Stimulated activated CD4-positive, alpha-beta T cell treated with anti-CD3 and anti-CD28 coated beads, Interleukin-2, amount 100 ng/mL, for 48 hours (primary cell): ENCODE measurements at places on chromosomes 1 and 21.
A peak's percentile ranks its signal among the peaks of the same experiment; 100 is the strongest.

GRCh38 chr1:113036639-113037321 lies 36.2 kb upstream of the LRIG2 start:
- DNase-seq: no peak

GRCh38 chr1:56092684-56093570 lies 486.4 kb downstream of the PLPP3 start:
- DNase-seq: no peak

- no peak for DNase-seq
These were observed 9.6 kb downstream of the TAGLN2 start for GRCh38 chr1:159915571-159916241.

GRCh38 chr1:206558794-206559671 lies 51.7 kb downstream of the RASSF5 start:
- no peak for DNase-seq

GRCh38 chr1:73914951-73915350 lies 283.0 kb downstream of the LRRIQ3 start:
- no peak for DNase-seq

- DNase-seq: peak; percentile 64
These were observed 582 bp downstream of the SLC37A1 start for GRCh38 chr21:42513985-42514882.

- no peak for DNase-seq
These were observed 28.4 kb upstream of the NFIA start for GRCh38 chr1:61053712-61054600.

- DNase-seq: no peak
These were observed 109.8 kb downstream of the ELAVL4 start for GRCh38 chr1:50218344-50219120.

GRCh38 chr1:161772397-161772796 lies 6.3 kb downstream of the ATF6 start:
- no peak for DNase-seq

GRCh38 chr21:41941941-41942340 lies 11.9 kb downstream of the C2CD2 start:
- DNase-seq: no peak

- DNase-seq: no peak
These were observed 135.7 kb upstream of the ZNF648 start for GRCh38 chr1:182196897-182197870.

DNA sequence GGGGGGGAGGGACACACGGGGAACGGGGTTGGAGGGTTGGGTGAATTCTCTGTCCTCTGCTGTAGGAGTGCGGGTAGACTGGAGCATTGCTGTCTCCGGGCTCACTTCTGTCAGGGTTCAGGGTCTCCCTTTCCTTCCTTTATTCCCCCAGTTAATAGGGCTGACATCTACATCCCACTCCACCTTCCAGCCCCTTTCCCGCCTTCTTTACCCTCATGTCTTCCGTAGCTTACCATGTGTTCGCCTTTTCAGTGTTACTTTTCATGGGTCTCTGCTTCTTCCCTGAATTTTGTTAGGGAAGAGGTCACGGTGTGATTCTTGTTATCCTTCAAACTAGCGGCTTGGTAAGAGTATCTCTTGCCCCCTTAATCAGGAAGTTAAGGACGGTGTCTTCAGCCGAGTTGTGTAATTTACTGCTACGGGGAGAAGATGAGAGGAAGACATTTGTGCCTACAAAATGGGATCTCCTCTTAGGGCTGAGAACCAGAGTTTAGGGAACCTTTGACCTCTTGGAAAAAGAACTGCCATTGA lies 917 bp downstream of the RAP1A start:
- no peak for DNase-seq

DNA sequence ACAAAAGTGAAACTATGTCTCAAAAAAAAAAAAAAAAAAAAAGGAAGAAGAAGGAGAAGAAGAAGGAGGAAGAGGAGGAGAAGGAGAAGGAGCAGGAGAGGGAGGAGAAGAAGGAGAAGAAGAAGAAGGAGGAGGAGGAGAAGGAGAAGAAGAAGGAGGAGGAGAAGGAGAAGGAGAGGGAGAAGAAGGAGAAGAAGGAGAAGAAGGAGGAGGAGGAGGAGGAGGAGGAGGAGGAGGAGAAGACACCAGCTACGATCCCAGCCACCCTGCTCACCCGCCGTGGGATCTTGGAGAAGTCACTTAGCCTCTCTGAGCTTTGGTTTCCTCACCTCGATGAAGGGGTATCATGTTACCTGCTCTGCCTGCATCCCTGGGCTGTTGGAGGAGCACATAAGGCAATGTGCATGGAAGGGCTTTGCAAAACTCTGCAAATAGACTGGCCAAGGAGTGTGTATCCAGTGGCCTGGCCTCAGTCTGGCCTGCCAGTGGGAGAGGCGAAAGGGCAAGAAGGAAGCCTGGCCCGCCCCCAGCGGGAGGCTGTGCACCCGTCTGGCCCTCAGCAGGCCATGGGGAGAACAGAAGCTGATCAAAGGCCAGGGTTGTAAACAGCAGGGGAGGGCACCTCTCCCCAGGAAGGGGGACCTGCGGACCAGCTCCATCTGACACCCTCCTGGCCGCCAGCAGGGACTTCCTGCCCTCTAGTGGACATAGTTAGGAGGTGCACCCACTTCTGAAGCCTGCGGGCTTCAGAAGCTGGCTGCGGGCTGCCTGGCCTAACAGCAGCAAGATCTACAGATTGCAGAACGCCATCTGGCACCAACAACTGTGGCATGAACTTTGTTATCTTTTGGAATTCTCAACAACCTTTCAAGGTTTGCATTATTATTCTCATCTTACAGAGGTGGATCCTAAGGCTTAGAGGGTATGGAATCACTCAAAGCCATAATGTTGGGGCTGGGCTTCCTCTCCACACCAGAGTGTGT lies 19.2 kb upstream of the CDK18 start:
- DNase-seq: peak; percentile 48

GRCh38 chr1:10325521-10325920 lies 73.3 kb upstream of the PGD start:
- no peak for DNase-seq

- DNase-seq: no peak
These were observed 78.2 kb upstream of the PGBD5 start for GRCh38 chr1:230504310-230504709.

- DNase-seq: no peak
These were observed 59.6 kb downstream of the RGS21 start for GRCh38 chr1:192376374-192376773.

DNA sequence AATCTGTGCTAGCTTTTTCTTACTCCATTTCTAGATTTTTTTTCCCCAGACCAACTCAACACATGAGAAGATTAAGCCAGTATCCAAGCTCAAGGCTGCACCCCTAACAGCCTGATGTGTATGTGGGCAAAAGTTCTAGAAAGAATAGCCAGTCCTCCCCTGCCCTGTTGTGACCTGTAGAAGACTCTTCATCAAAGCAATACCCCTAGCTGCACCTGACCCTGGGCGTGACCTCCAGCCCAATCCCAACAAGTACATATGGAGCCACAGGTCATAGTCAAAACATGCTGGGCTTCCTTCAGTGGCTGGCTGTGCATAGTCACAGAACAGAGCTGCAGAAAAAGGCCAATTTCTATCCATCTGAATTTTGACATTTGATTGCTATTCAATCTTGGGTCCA lies 72.5 kb downstream of the ATP1A1 start:
- DNase-seq: no peak

DNA sequence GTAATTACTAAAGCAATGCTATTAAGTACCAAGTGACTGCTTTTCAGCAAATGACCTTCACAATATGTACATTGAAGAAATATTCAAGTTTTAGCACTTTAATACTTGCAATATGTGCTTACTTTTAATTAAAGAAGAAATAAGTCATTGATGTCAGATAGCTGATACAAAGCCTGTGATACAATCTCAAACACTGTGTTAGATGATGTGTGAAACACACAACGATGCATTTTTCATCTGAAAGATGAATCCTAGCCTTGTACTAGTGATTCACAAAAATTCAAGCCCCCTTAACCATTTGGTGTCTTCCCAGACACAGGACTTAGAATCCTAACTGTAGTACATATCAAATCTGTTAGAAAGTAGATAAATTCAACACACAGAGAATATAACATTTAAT lies 724.1 kb upstream of the ADAMTS5 start:
- no peak for DNase-seq

DNA sequence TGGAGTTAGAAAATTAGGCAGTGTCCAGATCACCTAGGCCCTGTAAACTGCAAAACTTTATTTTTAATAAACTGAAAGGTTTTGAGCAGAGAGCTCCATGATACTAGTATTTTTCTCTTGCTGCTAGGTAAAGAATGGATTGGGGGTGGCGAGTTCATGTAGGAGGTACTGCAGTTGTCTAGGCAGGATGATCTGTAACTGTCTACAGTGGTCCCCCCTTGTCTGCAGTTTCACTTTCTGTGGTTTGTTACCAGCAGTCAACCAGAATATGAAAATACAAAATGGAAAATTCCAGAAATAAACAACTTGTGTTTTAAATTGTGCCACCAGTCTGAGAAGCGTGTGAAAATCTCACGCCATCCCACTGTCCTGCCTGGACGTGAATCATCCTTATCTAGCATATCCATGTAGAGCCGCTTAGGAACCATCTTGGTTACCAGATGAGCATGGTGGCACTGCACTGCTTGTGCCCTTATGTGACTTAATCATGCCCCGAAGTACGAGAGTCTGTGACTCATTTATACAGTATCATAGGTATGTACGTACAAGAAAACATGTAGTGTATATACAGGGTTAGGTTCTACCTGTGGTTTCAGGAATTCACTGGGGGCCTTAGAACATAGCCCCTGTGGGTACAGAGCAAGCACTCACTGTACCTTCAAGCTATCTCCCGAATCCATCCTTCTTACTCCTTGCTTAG lies 94.2 kb downstream of the AHCTF1 start:
- no peak for DNase-seq

DNA sequence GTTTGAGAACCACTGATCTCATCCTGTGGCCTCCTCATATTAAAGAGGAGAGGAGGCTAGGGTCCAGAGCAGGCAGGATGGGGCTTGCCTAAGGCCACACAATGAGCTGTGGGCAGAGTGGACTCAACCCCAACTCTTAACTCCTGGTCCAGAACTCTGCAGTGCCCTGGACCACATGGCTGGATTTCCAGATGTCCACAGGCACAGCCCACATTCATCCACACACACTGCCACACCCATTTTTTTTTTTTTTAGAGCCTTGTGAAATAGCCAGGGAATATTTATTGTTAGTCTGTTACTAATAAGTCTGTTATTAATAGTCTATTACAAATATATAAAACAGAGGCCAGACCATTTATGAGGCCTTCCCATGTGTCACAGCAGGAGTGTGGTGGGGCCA lies 192.2 kb downstream of the TRABD2B start:
- DNase-seq: no peak

DNA sequence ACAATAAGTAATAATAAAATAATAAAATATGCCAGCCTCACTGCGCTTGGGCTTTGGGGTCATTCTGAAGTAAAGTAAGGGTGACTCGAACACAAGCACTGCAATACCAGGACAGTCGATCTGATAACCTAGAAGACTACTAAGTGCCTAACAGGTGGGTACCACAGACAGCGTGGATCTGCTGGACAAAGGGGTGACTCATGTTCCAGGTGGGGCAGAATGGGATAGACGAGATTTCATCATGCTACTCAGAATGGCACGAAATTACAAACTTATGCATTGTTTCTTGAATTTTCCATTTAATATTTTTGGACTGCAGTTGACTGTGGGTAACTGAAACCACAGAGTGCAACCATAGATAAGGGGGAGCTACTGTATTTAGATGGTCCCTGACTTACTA lies 221.1 kb upstream of the GREM2 start:
- no peak for DNase-seq

- DNase-seq: no peak
These were observed 55.5 kb downstream of the HMCN1 start for GRCh38 chr1:185789501-185790193.

- DNase-seq: no peak
These were observed 90.7 kb downstream of the VPS13D start for GRCh38 chr1:12320486-12320885.

- no peak for DNase-seq
These were observed 84.1 kb upstream of the C21orf91 start for GRCh38 chr21:17903029-17903806.

DNA sequence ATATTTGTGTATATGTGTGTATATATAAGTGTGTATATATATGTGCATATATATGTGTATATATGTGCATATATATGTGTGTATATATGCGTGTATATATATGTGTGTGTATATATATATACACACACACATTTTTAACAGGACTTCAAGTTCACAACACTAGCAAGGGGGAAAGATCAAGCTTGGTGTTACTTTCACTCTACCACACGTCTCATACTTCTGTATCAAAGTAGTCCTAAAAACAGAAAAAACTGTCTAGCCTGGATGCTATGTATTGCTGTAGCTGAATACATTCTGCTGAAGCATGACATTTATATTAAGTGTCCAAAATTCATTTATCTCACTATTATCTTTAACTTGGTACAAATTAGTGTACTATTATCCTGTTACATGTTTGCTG lies 17.9 kb upstream of the ATP6V1G3 start:
- no peak for DNase-seq

DNA sequence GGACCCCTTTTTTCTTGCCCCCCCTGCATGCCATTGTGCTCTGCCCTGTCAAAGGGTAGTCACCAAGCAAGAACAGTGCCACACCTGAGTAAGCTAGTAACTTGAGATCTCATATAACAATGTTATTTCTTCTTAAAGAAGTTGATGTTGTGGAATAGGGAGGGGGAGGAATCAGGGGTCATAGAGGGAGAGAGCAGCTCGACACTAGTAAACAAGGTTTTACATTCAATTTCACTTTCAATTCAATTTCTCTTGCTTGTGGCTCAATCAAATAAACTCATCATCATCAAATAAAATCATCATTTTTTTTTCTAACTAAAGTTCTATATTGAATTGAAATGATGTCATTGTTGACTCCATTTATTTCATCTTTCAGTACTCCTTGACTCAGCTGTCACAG lies 106.4 kb downstream of the CRB1 start:
- no peak for DNase-seq

- DNase-seq: no peak
These were observed 7.3 kb downstream of the CSF1 start for GRCh38 chr1:109917768-109918606.

- DNase-seq: no peak
These were observed 48.6 kb downstream of the HSPG2 start for GRCh38 chr1:21888500-21888899.

DNA sequence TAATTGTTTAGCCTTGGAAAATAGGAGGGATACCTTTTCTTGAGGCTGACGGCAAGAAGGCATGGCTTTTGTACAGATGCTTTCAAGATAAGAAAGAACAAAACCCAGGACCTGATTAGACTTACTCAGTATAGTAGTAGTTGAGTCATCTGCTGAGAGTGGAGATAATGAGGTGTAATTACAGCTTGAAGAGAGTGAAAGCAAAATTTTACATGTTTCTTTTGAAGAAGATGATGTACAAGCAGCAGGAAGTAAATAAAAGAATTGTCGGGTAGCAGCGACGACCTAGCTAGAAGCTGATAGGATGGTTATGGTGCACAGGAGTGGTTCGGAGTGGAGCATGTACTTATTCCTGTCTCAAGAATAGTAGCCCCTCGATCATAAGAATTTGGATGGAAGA lies 6.6 kb downstream of the ANGPTL1 start:
- DNase-seq: no peak

GRCh38 chr1:234336359-234336758 lies 36.9 kb upstream of the COA6 start:
- DNase-seq: no peak
